ENCODE measurements at places on chromosomes 4 and X. TPM values are rescaled to one million over a fixed set of nuclear protein-coding genes. Genes with fewer than 3 reads are reported as not detected.

DNA sequence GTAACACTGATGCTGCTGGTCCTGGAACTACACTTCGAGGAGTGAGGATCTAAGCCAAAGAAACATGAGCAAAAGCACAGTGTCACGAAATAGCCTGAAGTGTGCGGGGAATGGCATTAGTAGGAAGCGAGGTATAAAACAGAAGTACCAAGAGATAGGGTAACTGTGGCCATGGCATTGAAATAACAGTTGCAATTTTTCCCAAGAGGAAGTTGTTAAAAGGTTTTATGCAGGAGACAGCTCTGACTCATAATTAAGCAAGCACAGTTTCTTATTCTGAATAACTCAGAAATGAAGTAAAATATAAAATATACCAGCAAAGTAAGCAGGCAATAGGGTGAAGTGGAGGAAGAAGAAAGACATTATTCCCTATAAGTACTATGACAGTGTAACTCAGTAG lies 90.3 kb upstream of the TMEM150C start:
- DNase-seq, result no peak
- H3K4me1 ChIP-seq, result peaks cover 16% of the 10 kb centered on the region
- peaks cover 9% of the 10 kb centered on the region for H3K36me3 ChIP-seq
- H3K27me3 ChIP-seq, result no peaks in the 10 kb centered on the region
- peak overlapping the region; percentile 9 for H3K27ac ChIP-seq
- H3K4me3 ChIP-seq, result no peak overlapping the region

- no peak for DNase-seq
- H3K27me3 ChIP-seq, result peaks cover 2% of the 10 kb centered on the region
- H3K4me3 ChIP-seq, result no peak overlapping the region
- H3K4me1 ChIP-seq, result no peaks in the 10 kb centered on the region
Observed at GRCh38 chr4:112316360-112316759, 19.2 kb downstream of the ALPK1 start.

RTL3 gene
- 0.28 TPM for total RNA-seq

NPY2R gene
- total RNA-seq, result not detected

BMP3 gene
- not detected for total RNA-seq

DNA sequence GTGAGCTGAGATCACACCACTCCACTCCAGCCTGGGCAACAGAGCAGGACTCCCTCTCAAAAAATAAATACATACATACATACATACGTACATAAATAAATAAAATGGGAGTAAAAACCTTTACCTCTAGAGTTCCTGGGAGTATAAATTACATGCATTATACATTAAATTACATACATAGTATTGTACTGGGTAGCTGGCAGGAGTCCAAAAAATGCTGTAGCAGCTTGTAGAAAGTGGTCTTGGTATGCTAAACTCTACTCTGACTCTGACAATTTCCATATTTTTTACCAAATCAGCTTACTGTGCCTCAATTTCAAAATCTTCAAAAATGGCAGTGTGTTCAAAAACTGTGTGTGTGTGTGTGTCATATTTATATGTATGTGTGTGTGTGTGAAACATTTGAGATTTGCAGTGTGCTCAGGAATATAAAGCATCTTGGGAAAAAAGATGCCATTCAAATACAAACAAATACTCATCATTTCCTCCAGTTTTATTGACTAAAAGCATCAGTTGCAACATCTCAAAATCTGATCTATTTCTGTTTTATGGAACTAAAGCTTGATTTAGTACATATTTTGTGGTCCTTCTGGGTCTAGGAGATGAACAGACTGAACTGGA lies 171.7 kb downstream of the SHROOM3 start:
- H3K36me3 ChIP-seq, result no peaks in the 10 kb centered on the region
- no peaks in the 10 kb centered on the region for H3K27me3 ChIP-seq
- H3K4me1 ChIP-seq, result peaks cover 69% of the 10 kb centered on the region

SSX1 gene
- total RNA-seq, result not detected

DNA sequence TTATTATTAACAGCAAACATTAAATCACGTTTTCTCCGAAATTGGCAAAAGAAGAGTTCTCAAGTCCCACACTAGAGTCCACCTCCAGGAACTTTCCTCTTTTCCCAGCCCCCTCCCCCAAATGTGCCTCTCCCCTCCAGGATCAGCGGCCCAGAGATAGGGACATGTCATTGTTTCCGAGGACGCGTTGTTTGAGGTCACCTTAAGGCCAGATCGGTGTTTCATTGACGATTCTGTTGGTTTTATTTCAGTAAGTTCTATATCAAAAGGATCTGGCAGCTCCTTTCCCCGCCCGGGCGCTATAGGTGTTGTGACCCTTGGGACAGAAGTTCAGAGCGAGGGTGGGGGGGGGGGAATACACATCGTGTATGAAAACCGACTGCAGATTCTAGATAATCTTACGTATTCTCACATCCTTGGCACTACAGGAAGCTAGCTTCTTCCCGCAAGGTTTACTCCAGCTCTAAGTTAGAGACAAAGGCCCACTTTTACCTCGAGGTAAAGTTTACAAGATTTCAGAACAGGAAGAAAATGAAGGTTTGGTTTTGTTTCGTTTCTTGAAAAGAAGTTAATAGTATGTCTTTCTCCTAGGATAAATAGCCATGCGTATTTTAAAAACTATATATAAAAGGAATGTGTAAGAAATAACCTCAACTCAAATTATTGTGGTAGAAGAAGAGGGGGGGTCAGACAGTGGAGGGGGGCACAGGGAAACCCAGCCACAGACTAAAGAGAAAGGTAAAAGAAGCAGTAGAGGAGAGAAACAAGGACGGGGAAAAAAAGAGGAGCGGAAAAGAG lies 739 bp upstream of the MSX1 start:
- peaks cover 31% of the 10 kb centered on the region for H3K4me1 ChIP-seq
- DNase-seq, result no peak
- H3K4me3 ChIP-seq, result peak overlapping the region; percentile 51
- peaks cover 8% of the 10 kb centered on the region for H3K36me3 ChIP-seq
- no peak overlapping the region for H3K27ac ChIP-seq
- H3K27me3 ChIP-seq, result peaks cover 33% of the 10 kb centered on the region

- no peaks in the 10 kb centered on the region for H3K4me1 ChIP-seq
- peaks cover 2% of the 10 kb centered on the region for H3K27me3 ChIP-seq
- no peaks in the 10 kb centered on the region for H3K36me3 ChIP-seq
Observed at GRCh38 chr4:21469438-21470300, 478.9 kb downstream of the KCNIP4 start.

DNA sequence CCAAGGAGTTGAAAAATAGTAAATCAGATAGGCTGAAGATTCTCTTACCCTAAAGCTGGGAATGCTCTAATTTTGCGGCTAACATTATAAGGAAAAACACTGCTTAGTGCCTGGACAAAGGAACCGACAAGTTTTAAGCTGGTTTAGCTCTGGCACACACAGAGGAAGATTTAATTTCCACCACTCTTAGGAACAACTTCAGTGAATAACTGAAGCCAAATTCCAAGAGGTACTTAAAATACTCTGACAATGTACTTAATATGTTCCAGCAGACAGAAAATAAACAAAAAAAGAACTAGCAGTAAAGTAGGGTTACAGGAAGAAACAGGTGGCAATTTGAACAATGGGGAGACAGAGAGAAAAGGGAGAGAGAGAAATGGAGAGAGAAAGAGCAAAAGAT lies 340.8 kb upstream of the NDST4 start:
- no peak for DNase-seq
- peaks cover 51% of the 10 kb centered on the region for H3K4me1 ChIP-seq
- H3K4me3 ChIP-seq, result no peak overlapping the region
- peaks cover 3% of the 10 kb centered on the region for H3K36me3 ChIP-seq
- no peaks in the 10 kb centered on the region for H3K27me3 ChIP-seq

DNA sequence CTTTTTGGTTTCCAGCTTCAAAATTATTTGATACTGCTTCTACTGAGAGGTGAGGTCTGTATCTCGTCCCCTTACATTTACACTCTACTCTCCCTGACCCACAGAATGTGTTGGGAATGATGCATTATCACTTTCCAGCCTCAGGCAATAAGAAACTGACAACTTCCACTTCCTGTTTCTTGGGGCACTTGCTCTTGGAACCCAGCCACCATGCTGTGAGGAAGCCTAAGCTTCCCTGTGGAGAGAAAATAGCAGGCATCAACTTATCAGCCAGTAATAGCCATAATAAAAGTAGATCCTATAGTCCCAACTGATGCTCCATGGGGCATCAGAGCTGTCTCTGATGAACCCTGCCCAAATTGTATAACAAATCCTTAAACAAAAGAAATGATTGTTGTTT lies 32.6 kb downstream of the RELL1 start:
- no peak overlapping the region for H3K27ac ChIP-seq
- DNase-seq, result no peak
- no peaks in the 10 kb centered on the region for H3K27me3 ChIP-seq
- no peak overlapping the region for H3K4me3 ChIP-seq
- H3K4me1 ChIP-seq, result peaks cover under 1% of the 10 kb centered on the region
